MM.1S (cell line): ENCODE measurements at places on chromosomes 13 and 19.

DNA sequence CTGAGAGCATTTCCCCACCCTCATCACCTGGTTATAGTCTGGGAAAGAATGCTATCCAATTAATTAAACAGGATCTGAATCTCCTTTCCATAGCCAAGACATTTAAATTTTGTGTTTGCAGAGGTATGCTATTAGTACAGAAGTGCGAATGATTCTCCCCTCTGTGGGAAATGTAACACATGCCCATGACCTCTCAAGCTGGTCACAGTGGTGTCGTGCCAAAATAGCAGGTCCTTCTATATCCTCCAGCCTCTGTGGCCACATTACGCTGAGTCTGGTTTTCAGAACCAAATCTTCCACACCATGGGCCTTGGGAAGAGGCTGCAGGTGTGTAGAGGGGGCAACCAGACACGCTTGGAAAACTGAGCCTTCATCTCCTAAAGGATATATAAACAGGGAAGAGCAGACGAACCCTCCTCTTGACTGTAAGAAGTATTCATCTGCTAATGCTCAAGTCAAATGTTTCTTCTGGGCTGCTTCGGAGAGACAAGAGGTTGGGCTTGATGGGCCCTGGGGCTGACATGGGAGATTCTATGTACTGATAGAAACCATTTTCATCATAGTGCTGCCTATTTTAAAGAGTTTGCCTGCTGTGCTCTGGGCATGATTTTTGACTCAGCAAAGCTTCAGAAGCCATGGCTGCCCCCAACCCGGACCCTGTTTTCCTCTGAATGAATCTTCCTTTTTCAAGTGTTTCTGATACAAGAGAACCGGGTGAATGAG, 197.6 kb downstream of the DNAJC15 start:
- H3K4me3 ChIP-seq = no peak overlapping the region
- H3K27ac ChIP-seq = no peak overlapping the region
- H3K27me3 ChIP-seq = no peaks in the 10 kb centered on the region
- no peak for DNase-seq

DNA sequence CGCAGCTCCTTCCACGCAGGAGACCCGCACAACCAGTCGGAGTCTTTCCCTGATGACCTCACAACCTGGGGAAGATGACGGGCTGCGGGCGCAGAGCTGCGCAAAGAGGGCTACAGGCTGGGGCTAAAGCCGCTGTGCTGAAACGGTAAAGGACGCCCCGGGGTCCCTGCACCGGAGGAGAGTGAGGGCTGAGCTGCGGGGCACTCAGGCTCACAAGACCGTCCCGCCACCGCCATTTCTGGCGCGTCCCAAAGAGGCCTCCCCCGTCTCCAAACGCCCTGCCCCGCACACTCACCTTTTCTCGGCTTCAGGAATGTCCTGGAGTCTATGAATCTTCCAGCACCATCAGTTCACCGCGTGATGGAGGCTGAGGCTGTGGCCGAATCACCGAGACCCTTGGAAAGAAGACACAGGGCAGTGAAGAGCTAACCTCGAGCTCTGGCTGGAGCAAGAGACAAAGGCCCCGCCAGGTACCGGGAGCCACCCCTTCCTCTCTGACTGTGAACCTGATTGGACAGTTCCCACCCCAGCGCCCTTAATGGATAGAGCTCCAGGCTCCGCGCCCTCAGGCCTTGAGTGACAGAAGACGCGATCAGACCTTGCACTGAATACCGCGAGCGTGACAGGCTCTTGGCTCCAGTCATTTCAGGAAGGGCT, 41.8 kb upstream of the ZNF429 start:
- H3K36me3 ChIP-seq = no peaks in the 10 kb centered on the region
- H3K4me3 ChIP-seq = no peak overlapping the region
- H3K27me3 ChIP-seq = no peaks in the 10 kb centered on the region
- no peak for DNase-seq

DNA sequence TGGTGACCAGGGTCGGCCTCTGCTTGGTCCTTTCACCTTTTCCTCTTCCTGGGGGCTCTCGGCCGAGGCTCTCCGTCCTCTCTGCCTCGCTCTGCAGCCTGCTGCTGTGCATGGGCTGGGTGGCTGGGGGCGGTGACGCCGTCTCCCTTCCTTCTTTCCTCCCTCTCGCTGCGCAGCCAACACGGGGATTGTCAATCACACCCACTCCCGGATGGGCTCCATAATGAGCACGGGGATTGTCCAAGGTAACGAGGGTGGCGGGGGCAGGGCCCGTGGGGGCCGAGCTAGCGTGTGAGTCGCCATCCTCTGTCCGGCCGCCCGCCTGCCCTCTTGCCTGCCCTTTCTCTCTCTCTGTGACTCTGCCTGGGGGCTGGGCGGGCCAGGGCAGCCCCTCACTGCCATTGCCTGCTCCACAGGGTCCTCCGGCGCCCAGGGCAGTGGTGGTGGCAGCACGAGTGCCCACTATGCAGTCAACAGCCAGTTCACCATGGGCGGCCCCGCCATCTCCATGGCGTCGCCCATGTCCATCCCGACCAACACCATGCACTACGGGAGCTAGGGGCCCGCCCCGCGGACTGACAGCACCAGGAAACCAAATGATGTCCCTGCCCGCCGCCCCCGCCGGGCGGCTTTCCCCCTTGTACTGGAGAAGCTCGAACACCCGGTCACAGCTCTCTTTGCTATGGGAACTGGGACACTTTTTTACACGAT, 7.1 kb downstream of the YIPF2 start:
- H3K4me3 ChIP-seq = no peak overlapping the region
- no peaks in the 10 kb centered on the region for H3K4me1 ChIP-seq
- no peaks in the 10 kb centered on the region for H3K36me3 ChIP-seq

DNA sequence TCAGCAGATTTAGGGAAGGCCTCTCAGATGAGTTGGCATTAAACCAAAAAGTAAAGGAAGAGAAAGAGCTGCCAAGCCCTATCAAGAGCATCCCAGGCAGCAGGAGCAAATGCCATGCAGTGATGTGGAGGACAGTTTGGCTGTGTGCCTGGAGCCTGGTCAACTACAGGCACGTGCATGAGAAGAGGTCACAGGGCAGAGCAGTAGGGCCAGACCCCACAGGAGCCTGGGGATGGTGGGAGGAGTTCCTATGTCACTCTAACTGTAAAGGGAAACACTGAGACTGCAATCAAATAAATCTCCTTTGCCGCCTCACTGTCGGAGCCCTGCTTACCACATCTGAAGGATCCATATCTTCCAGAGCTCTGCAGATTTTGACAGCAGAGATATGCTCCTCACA, 240.5 kb downstream of the ENOX1 start:
- peaks cover 4% of the 10 kb centered on the region for H3K4me1 ChIP-seq
- no peak overlapping the region for H3K4me3 ChIP-seq
- no peak for DNase-seq
- no peaks in the 10 kb centered on the region for H3K36me3 ChIP-seq

DNA sequence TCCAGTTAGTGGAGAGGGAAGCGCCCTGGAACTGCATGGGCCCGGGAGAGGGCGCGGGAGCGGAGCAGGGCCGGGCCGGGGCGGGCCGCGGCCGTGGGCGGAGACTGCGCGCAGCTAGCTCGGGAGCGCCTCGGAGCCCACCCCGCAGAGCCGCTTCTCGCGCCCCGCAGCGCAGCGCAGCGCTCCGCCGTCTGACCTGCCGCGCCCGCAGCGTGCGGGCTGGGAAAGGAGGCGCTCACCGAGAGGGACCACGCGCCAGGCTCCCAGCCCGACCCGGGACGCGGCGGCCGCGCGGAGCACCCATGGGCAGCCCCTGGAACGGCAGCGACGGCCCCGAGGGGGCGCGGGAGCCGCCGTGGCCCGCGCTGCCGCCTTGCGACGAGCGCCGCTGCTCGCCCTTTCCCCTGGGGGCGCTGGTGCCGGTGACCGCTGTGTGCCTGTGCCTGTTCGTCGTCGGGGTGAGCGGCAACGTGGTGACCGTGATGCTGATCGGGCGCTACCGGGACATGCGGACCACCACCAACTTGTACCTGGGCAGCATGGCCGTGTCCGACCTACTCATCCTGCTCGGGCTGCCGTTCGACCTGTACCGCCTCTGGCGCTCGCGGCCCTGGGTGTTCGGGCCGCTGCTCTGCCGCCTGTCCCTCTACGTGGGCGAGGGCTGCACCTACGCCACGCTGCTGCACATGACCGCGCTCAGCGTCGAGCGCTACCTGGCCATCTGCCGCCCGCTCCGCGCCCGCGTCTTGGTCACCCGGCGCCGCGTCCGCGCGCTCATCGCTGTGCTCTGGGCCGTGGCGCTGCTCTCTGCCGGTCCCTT, at the start of gene MLNR:
Gene MLNR (plus strand): TSS at position 303 of the 820 bp plus-strand sequence. CDS start 0 bp downstream, at position 303.
- H3K4me3 ChIP-seq = no peak within 1 kb of the TSS
- H3K27ac ChIP-seq = no peak within 1 kb of the TSS

GRCh38 chr19:17489392-17490030, 19.2 kb downstream of the SLC27A1 start:
- no peaks in the 10 kb centered on the region for H3K36me3 ChIP-seq
- H3K27me3 ChIP-seq = peaks cover 44% of the 10 kb centered on the region
- no peak for DNase-seq
- H3K27ac ChIP-seq = no peak overlapping the region
- H3K4me3 ChIP-seq = no peak overlapping the region
- no peaks in the 10 kb centered on the region for H3K4me1 ChIP-seq
